ENCODE measurements at places on chromosomes 4 and X.
A peak's percentile ranks its signal among the peaks of the same experiment; 100 is the strongest.

DNA sequence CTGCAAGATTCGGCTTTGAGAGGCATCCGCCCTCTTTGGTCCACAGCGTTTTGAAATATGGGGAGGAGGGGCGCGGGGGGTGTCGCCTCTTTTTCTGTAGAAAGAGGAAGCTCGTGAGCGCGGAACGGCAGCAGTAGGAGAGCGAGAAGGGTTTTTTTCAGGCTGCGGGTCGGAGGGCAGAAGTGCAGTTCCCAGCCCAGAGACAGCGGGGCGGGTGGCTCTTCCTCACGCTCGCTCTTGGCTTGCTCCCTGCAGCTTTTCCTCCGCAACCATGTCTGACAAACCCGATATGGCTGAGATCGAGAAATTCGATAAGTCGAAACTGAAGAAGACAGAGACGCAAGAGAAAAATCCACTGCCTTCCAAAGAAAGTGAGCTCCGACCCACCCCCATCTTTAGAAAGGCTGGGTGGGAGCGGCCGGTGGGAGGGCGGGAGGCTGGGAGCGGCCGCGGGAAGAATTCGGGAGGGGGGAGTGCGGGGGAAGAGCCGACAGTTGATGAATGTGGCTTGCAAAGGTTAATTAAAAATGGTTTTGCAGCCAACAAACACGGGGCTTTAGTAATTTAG, 1.2 kb downstream of the TMSB4X start:
- H3K4me3 ChIP-seq = peak overlapping the region; percentile 91
- H3K27ac ChIP-seq = no peak overlapping the region
- H3K36me3 ChIP-seq = no peaks in the 10 kb centered on the region

GRCh38 chr4:75229806-75230570, 284.2 kb downstream of the RCHY1 start:
- H3K27me3 ChIP-seq = no peaks in the 10 kb centered on the region
- H3K4me1 ChIP-seq = no peaks in the 10 kb centered on the region
- no peak overlapping the region for H3K4me3 ChIP-seq
- no peaks in the 10 kb centered on the region for H3K36me3 ChIP-seq
- no peak overlapping the region for H3K27ac ChIP-seq

DNA sequence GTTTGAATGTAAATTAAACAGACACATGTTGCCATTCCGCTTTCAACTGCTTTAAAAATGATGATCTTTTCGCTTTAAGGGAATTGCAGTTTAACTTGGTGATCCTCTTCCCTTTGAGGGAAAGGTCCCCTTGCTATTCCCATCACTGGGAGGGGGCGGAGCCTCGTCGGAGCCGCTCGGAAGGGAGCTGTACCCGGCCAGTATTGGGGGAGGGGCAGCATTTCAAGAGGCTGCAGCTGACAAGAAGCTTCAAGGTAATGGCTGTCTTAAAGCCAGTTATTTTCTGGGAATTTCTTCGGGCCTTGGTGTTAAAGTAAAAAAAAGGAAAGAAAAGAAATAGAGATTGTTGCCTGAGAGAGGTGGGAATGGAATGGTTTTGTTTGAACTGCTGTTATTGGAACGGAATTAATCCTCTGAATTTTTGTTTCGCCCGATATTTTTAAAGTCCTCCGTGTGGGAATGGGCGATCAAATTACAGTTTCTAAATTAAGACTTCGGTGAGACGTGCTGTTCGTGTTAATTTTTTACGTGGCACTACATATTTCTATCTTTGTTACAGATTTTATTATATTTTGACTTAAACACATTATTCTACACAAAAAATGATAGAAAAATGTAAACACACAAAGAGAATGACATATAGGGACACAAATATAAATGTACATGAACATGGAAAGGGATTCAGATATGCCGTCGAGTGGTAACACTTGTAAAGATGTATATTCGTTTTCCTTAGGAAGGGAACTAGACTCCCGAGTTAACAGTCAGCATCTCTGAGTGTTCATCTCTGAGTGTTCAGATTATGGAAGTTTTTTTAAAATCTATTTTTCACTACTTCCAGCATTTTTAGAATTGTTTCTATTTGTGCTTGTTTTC, 9.2 kb downstream of the PWWP3B start:
- H3K4me3 ChIP-seq = peak overlapping the region; percentile 49
- DNase-seq = peak; percentile 93
- H3K27me3 ChIP-seq = no peaks in the 10 kb centered on the region
- peak overlapping the region; percentile 90 for H3K27ac ChIP-seq

GRCh38 chr4:165684177-165684805, 188.7 kb upstream of the TLL1 start:
- DNase-seq = peak; percentile 61
- no peaks in the 10 kb centered on the region for H3K36me3 ChIP-seq
- no peaks in the 10 kb centered on the region for H3K4me1 ChIP-seq
- no peaks in the 10 kb centered on the region for H3K27me3 ChIP-seq

DNA sequence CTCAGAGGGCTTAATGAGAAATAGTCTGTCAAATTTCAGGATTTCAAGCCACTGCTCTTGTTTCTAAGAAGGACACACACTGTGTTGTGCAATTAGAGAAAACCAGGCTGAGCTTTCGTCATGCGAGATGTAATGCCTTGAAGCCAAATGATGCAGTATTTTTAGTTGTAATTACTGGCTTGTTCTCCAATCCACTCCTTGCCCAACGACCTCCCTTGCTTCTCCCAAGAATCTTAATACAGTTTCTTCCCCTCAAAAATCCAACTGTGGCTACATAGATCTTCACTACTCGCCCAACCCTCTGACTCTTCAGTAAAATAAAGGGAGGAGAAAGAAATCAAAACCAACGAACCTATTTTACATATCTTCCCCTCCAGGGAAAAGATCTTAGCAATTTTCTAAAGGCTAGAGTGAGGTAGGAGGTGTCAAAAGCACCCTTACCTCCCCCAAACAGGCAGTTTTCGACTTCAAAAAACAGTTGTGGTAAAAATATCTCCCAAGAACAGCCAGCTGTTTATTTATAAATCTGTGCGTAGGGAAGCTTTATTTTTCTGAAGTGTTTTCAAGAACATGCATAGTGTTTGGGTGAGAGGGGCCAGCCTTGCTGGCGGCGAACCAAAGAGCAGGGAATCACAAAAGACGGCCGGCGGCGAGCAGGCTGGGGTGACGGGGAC, 68.7 kb downstream of the MGST2 start:
- peaks cover 47% of the 10 kb centered on the region for H3K4me1 ChIP-seq
- DNase-seq = no peak
- H3K27ac ChIP-seq = peak overlapping the region; percentile 98
- peak overlapping the region; percentile 17 for H3K4me3 ChIP-seq

GRCh38 chr4:173990869-173991210, 292.6 kb downstream of the FBXO8 start:
- peak; percentile 87 for DNase-seq
- H3K4me3 ChIP-seq = no peak overlapping the region
- no peaks in the 10 kb centered on the region for H3K27me3 ChIP-seq
- peak overlapping the region; percentile 92 for H3K27ac ChIP-seq
- H3K36me3 ChIP-seq = no peaks in the 10 kb centered on the region
- peaks cover 30% of the 10 kb centered on the region for H3K4me1 ChIP-seq

DNA sequence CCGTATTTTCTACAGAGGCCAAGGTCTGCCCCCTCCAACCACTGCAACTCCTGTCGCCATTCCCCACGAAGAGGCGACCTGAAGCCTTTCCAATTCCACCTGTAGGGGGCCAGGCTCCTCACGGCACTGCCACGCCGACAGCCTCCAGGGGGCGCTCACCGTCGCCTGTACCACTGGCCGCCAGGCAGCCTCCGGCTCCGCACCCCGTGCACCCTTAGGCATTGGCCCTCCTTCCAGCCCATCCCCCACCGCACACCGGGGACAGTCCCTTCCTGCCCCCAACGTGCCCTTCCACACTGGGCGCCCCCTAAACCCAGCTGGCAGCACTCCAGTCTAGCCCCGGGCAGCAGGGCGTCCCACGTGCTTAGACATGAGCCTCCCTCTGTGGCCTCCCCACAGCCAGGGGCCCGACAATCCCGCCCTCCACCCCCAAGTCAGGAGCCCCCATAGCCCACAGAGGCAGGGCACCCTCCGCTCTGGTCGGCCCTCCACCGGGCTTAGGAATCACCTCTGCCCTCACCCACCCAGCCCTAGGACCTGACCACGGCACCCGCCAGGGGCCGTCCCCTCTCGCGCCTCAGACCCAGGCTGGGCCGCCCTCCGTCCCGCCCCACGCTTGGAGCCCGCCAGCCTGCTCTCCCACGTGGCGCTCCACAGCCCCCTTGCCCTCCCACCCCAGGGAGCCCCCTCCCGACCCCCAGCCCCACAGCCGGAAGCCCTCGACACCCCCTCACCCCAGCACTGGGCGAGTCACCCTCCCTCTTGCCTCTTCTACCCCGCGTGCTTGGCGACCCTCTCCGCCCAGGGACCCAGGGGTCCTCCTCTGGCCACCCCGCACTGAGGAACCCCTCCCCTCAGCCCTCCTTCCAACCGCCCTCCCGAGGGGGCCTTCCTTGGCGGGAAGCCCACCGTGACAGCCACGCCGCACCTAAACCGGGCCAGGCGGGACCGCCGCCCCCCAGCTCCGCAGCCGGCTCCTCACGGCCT, 711 bp downstream of the PNMA6E start:
- H3K36me3 ChIP-seq = no peaks in the 10 kb centered on the region
- no peaks in the 10 kb centered on the region for H3K27me3 ChIP-seq
- no peak overlapping the region for H3K27ac ChIP-seq
- DNase-seq = peak; percentile 52

GRCh38 chr4:95676190-95676589, 127.4 kb upstream of the UNC5C start:
- no peak overlapping the region for H3K4me3 ChIP-seq
- no peaks in the 10 kb centered on the region for H3K27me3 ChIP-seq
- no peak overlapping the region for H3K27ac ChIP-seq
- peaks cover 4% of the 10 kb centered on the region for H3K4me1 ChIP-seq
- DNase-seq = no peak

- no peak overlapping the region for H3K27ac ChIP-seq
- H3K27me3 ChIP-seq = no peaks in the 10 kb centered on the region
- H3K36me3 ChIP-seq = no peaks in the 10 kb centered on the region
- DNase-seq = peak; percentile 25
- H3K4me1 ChIP-seq = peaks cover 5% of the 10 kb centered on the region
Observed at GRCh38 chr4:98796991-98797390, 131.9 kb downstream of the EIF4E start.

- H3K27ac ChIP-seq = peak overlapping the region; percentile 43
- H3K36me3 ChIP-seq = peaks cover 11% of the 10 kb centered on the region
- H3K4me1 ChIP-seq = peaks cover 11% of the 10 kb centered on the region
- no peak overlapping the region for H3K4me3 ChIP-seq
- DNase-seq = no peak
Observed at GRCh38 chr4:168569066-168569930, 72.4 kb downstream of the PALLD start.

- no peaks in the 10 kb centered on the region for H3K4me1 ChIP-seq
- peaks cover 4% of the 10 kb centered on the region for H3K27me3 ChIP-seq
- no peak for DNase-seq
- H3K27ac ChIP-seq = no peak overlapping the region
- no peak overlapping the region for H3K4me3 ChIP-seq
Observed at GRCh38 chrX:12794654-12795053, 3.4 kb downstream of the PRPS2 start.

DNA sequence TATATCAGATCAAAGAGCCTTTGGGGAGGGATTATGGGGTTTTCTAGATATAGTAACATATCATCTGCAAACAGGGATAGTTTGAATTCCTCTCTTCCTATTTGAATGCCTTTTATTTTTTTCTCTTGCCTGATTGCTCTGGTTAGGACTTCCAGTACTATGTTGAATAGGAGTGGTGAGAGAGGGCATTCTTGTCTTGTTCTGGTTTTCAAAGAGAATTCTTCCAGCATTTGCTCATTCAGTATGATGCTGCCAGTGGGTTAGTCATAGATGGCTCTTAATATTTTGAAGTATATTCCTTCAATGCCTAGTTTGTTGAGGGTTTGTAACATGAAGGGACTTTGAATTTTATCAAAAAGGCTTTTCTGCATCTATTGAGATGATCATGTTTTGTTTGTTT, 25.6 kb upstream of the ABCB7 start:
- H3K4me1 ChIP-seq = no peaks in the 10 kb centered on the region
- no peak overlapping the region for H3K27ac ChIP-seq
- H3K4me3 ChIP-seq = no peak overlapping the region

GRCh38 chr4:26959654-26960047, 99.0 kb downstream of the STIM2 start:
- H3K36me3 ChIP-seq = no peaks in the 10 kb centered on the region
- no peak overlapping the region for H3K27ac ChIP-seq
- DNase-seq = no peak

DNA sequence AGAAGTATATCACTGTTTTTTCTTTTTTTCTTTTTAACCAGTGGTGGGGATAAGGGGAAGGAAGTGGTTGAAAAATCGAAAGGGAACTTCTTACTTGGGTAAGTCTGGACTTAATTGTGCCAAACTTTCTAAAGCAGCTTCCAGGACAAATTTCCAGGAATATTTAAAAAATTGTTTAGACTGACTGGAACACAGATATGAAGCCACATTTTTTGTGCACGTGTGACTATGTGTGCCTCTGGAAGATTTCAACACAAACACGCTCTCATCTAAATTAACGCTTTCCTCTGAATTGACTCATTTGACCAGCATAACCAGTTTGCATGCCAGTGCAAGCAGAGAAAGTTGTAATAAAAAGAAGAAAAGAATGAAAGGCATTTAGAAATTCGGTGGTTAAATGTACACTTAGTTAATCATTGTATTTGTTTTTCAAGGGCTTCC, 18.8 kb upstream of the YTHDC1 start:
- no peaks in the 10 kb centered on the region for H3K36me3 ChIP-seq
- no peaks in the 10 kb centered on the region for H3K27me3 ChIP-seq
- no peak overlapping the region for H3K4me3 ChIP-seq
- no peaks in the 10 kb centered on the region for H3K4me1 ChIP-seq
- no peak overlapping the region for H3K27ac ChIP-seq
- no peak for DNase-seq

DNA sequence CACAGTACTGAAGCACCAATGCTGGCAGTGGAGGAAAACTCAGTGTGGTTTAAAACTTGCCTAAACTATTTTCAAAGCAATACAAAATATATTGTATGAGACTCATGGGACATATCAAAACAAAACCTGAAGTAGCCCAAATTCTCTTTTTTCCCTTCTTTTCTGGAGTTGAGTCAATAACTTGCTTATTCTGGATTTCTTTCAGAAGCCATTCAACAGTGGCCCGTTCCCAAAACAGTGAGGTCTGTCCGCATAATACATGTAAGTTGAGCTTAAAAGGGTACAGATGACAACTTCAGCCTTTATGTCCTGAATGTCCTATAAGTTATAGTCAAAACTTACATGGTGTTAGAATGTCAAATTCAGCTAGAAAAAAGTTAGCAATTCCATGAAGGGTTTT, 100.8 kb downstream of the SHISA3 start:
- no peaks in the 10 kb centered on the region for H3K27me3 ChIP-seq
- no peak overlapping the region for H3K4me3 ChIP-seq
- H3K4me1 ChIP-seq = no peaks in the 10 kb centered on the region

DNA sequence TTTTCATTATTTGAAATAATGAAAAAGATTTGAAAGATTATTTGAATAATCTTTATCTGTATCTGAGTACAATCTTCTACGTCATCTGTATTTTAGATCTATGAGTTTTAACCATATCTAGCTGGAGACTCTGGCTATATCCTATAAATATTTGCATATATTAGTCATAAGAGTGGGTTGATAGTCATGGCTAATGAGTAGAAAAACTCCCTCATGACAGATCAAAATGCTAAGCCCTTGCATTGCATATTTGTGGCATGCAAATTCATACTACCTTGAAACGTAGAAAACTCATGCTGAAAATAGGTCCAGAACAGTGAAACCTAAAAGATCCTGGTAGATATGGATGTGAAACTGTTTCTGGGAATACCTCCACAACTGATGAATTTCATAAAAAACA, 291.3 kb downstream of the GALNTL6 start:
- H3K27ac ChIP-seq = no peak overlapping the region
- no peaks in the 10 kb centered on the region for H3K27me3 ChIP-seq
- no peak overlapping the region for H3K4me3 ChIP-seq
- H3K36me3 ChIP-seq = no peaks in the 10 kb centered on the region
- DNase-seq = no peak
